Progenitor cell of endocrine pancreas (in vitro differentiated cells): ENCODE measurements at places on chromosomes 7 and 10.

- DNase-seq: no peak
Measured at GRCh38 chr7:33601101-33601500, 304.2 kb upstream of the BMPER start.

DNA sequence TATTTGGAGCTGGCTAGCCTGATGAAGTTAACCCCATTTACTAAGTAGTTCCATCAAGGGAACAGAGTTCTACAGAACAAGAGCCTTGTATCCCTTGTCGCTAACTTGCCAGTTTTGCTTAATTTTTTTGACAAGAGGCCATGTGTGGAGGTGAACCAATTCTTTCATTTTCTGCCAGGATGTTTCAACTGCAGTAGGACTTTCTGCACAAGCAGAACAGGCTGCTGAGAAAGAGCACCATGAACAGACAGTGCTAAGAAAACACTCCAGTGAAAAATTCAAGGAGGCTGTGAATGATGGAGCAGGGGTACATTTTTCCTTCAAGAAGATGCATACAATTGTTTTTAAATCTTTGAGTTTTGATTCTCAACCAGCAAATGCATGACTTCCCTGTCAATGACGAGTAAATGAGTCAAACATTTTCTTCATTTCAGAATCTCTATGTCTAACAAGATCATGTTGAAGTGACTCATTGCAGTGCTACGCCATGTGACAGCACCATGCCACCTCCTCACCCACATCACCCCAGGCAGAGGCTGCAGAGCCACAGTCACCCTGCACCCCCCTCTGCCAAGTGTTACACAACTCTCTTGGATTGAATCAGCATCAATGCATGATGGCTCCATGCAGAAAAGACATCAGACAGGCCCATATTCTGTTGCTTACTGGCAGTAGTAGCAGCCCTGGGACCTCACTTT, 193.1 kb downstream of the COBL start:
- DNase-seq: no peak

DNA sequence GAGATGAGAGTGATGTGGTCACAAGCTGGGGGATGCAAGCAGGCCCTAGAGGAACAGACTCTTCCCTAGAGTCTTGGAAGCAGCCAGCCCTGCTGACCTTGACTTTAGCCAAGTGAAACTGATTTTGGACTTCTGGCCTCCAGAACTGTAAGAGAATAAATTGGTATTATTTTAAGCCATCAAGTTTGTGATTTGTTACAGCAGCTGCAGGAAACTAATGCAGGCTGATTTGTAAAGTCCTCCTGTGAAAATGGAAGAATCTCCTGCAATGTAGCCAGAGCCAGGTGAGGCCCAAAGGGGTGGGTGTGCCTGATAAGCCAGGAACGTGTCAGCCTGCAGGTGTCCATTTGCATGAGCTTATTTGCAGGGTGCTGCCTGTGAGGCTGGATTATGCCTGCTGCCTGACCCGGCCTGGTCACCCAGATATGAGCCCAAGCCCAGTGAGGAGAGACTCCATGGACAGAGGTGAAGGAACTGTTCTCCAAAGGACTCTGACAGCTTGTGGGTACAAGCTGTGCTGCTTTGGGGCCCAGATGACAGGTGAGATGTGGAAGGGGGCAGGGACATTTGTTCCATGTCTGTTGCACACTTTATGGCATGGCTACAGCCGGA, 24.6 kb upstream of the PLEKHA1 start:
- no peak for DNase-seq

DNA sequence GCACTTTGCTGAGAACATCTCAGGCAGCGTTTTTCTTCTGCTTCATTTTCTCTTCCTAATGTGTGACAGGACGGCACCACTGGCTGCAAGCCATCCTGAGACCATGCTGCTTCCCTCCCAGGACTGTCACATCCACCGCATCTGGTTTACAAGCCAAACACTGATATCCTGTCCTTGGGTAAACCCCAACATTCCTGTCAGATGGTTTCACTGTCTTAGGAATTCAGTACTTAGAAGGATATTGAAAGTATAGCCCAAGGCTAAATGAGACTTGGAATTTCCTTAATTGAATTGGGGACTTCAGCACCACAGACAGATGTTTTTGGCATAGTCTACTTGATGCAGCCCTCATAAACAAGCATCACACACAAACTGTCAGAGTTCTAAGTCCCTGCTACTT, 74.2 kb upstream of the PLXNA4 start:
- no peak for DNase-seq

- no peak for DNase-seq
Measured at GRCh38 chr7:46468753-46469356, 547.8 kb upstream of the IGFBP3 start.

GRCh38 chr10:101797403-101798059, 14.3 kb upstream of the NPM3 start:
- no peak for DNase-seq

GRCh38 chr10:67775279-67775678, 62.7 kb downstream of the DNAJC12 start:
- DNase-seq: no peak

GRCh38 chr10:114021154-114021553, 22.5 kb upstream of the ADRB1 start:
- DNase-seq: no peak
